ENCODE measurements at places on chromosomes 12 and 14.

DNA sequence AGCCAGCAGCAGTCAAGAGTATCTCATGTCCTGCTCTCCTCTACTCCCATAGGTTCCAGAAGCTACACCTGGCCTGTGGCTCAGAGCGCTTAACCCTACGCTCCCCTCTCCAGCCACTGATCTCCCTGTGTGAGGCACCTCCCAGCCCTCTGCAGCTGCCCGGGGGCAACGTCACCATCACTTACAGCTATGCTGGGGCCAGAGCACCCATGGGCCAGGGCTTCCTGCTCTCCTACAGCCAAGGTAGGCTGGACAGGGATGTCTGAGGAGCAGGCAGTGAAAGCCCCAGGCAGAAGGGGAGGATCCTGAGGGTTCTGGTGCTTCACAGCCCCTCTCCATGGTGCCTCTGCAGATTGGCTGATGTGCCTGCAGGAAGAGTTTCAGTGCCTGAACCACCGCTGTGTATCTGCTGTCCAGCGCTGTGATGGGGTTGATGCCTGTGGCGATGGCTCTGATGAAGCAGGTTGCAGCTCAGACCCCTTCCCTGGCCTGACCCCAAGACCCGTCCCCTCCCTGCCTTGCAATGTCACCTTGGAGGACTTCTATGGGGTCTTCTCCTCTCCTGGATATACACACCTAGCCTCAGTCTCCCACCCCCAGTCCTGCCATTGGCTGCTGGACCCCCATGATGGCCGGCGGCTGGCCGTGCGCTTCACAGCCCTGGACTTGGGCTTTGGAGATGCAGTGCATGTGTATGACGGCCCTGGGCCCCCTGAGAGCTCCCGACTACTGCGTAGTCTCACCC is 3.6 kb downstream of the LRP10 start:
- DNase-seq, result no peak

- DNase-seq, result no peak
Measured at GRCh38 chr12:14982991-14983390, 10.1 kb downstream of the PDE6H start.

DNA sequence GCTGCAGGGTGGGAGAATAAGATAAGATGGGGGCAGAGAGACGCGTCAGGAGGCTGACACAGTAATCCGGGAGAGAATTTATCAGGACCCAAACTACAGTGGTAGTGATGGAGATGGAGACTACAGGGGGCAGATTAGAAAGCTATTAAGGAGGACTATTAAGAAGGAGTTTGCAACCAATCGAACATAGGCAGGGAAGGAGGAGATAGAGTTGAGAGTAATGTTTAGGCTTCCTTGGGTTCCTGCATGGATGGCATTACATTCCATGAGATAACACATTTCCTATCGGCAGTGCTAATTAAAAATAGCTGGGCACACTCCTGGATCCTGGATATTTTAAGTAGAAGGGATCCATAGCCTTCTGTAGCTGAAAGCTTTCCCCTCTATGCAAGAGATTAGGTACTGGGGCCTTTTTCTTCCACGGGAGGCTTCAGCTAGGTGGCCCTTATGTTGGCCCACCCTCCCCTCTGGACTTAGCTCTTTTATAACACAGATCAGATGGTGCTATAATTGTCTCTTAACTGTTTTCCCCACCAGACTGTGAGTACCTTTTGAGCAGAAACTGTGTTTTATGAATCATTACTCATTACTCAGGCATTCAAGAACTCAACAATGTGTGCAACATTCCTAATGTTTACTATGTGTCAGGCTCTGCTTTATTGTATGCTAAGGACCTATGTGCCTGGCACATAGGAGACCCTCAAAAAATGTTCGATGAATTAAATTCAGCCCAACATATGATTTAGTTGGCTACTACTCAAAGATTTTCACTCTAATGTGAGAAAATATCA is 113.0 kb downstream of the RMST start:
- DNase-seq, result no peak

GRCh38 chr12:113048716-113049127 is 7.8 kb upstream of the DTX1 start:
- peak; percentile 34 for DNase-seq

- DNase-seq, result no peak
Measured at GRCh38 chr12:87728931-87729593, 300.1 kb downstream of the C12orf50 start.

DNA sequence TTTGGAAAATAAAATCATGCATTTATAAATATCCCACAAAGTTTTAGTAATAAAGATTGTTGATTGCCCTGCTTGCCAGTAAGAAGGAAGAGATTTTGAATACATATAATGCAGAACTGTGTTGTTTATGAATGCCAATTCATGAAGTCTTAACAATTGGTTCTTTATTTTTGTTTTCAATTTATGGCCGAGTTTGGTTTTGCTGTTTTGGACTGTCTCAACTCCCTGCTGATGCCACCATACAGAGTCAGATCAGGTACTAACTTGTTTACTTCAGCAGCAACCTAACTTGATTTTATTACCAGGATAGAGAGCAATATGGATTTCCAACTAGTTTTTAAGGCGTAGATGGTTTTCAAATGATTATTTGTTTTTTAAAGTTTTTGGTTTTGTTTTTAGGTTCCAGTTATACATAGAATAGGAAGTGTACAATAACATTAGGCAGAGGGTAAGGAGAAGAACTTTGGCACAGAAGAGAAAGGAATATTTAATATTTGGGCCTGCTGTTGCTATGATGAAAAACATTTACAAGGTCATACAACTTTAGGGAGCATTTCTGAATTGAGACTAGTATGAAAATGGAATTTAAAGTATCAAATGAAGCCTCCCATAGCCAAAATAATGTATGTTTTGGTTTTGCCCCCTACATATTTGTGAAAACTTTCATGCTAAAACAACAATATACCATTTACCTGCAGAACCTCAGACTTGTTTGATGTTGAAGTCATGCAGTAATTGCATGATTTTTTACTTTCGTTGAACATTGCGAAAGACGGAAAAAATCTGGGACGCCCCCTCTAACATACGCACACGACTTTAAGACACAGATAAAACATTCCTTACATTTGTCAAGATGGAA is 904 bp upstream of the FAM177A1 start:
- DNase-seq, result no peak
